ENCODE measurements at places on chromosomes 2 and 18. TPM values are rescaled to one million over a fixed set of nuclear protein-coding genes. Genes with fewer than 3 reads are reported as not detected.

Gene PLA2R1
- polyA plus RNA-seq = 126 TPM

Gene AQP12B
- 0.49 TPM for polyA plus RNA-seq

Gene NRP2
- 70.4 TPM for polyA plus RNA-seq

Gene GKN1
- polyA plus RNA-seq = not detected

Gene GBX2
- 0.51 TPM for polyA plus RNA-seq

Gene KLF7
- 21.0 TPM for polyA plus RNA-seq

Gene ARHGAP25
- 7.7 TPM for polyA plus RNA-seq

Gene AP1S3
- 11.4 TPM for polyA plus RNA-seq

Gene BCL11A
- 11.7 TPM for polyA plus RNA-seq

Gene HTR2B
- 24.1 TPM for polyA plus RNA-seq

Gene POMC
- 7.7 TPM for polyA plus RNA-seq

GRCh38 chr18:24212939-24213338, 74.1 kb downstream of the CABYR start:
- no peak for DNase-seq

- no peak for DNase-seq
These were observed 32.1 kb upstream of the RPL31 start for GRCh38 chr2:100969998-100970397.

GRCh38 chr2:71646028-71646427, 192.7 kb downstream of the DYSF start:
- no peak for DNase-seq

DNA sequence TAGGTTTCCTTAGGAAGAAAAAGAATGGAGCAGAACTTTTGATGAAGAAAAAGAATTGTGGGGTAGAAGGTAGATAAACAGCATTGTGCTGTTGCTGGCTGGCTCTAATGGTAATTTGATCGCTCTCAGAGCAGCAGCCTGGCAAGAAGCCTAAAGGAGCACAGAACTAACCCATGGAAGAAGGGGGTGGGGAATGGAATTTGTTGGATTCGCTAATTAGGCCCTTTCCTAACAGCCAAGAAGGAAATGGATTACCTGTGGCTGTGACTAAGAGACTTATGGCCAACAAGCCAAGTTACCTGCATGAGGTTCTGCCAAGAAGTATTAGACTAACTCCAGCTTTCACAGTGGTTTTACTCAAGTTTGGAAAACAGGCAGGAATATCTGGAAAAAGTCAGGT, 210.6 kb downstream of the IKZF2 start:
- DNase-seq = peak; percentile 37

DNA sequence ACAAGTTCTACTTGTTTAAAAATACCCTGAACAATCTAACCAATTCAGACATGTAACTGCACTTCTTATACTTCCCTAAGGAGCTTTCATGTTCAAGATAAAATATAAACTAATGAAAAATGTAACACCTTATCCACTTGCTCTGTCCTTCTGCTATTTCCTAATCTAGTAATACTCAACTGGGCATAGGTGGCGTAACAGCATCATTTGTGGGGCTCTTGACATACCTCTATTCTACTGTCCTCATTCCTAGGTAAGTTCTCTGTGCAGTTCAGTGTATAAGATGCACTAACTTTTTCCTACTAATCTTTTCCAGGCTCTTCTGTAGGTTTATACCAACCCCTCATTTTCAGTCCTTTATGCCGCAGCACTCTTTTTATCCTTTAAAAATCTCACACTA, 36.7 kb downstream of the PRKD3 start:
- DNase-seq = no peak

DNA sequence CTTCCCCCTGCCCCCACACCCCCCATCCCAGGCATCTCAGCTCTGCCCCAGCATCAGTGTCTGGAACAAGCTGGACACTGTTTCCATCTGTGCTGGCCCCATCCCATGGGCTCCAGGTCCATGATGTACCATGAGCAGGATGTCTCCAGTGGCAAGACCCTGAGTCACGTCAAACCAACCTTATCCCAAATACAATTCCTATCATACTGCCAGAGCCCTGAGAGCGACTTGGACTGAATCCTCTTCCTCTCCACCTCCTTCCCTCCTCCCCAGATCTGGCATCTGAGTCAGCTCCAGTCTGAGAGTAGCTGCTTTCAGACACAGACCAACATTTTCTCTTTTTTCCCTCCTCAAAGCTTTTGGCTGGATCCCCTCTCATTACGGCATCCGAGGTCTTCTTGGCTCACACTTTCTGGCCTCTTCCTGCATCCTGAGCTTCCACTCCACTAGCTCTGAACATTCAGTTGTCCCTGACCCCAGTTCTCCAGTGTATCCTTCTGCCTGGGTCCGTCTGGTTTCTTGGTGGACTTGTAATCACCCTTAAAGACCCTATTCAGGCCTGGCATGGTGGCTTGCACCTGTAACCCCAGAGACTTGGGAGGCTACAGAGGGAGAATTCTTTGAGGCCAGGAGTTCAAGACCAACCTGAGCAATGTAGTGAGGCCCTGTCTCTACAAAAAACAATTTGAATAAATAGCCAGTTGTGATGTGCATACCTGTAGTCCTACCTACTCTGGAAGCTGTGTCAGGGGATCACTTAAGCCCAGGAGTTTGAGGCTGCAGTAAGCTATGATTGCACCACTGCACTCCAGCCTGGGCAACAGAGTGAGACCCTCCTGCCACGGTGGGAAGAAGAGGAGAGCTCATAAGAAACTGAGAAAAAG, 68.3 kb downstream of the ACKR3 start:
- DNase-seq = no peak

DNA sequence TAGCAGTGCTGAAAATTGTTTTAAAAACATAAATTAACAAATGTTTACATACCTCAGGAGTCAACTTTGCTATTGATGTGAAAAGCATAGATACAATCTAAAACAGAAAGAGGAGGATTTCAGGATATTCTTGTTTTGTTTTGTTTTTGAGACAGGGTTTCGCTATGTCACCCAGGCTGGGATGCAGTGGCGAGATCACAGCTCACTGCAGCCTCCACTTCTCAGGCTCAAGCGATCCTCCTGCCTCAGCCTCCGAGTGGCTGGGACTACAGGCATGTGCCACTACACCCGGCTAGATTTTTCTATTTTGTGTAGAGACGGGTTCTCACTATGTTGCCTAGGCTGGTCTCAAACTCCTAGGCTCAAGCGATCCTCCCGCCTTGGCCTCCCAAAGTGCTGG, 60.6 kb downstream of the C2orf74 start:
- DNase-seq = no peak

GRCh38 chr2:48189552-48190228, 283.4 kb upstream of the FBXO11 start:
- no peak for DNase-seq

- no peak for DNase-seq
These were observed 10.8 kb downstream of the AGFG1 start for GRCh38 chr2:227482638-227483340.

GRCh38 chr2:2717406-2717805, 386.3 kb upstream of the MYT1L start:
- no peak for DNase-seq

DNA sequence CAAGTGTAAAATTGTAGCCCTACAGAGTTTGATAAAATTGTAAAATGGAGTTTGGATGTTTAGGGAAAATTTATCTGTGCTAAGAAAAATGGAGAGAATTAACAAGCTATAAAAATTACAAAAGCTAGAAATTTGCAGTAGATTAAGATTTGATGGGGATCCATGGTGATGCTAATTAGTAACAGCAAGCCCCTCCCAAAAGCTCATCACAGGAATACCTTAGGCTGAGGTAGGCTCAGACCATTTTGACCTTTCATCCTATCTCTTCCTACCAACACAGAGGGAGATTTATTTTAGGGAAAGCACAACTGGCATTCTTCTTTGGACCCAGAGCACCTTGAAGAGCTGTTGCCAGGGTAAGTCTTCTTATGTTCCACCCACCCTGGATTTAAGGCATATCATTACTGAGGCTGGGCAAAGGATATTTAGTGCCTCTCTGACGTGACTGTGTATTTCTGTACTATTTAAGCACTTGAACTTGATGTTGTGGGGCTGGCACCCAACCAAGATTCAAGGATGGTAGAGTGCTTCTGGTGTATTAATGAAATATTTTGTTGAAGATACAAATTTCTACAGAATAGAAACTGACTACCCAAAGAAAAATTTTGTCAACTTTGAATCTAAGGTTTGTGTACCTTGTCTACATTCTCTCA, 70.8 kb upstream of the SLC39A10 start:
- DNase-seq = no peak

- DNase-seq = no peak
These were observed 9.9 kb downstream of the PLA2R1 start for GRCh38 chr2:160052531-160052930.

GRCh38 chr18:47883771-47884413, 46.6 kb downstream of the SMAD2 start:
- no peak for DNase-seq

GRCh38 chr2:238895891-238896600, 48.2 kb downstream of the TWIST2 start:
- DNase-seq = no peak

DNA sequence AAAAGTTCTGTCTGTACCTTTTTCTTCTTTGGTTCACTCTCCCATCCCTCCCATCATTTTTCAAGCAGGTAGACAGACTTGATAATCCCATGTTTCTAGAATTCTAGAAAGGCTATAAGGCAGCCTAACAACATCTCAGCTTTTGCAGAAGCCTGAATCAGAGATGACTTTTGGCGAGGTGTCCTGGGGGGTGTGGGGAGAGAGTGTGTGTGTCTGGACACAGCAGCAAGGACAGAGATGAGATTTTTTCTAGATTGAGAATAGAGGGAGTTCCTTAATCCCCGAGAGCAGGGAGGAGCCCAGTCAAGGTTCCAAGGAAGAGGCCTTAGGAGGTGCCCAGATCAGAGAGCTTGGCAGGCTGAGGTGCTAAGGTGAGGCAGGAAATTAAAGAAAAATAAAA, 22.0 kb upstream of the LAPTM4A start:
- DNase-seq = no peak

DNA sequence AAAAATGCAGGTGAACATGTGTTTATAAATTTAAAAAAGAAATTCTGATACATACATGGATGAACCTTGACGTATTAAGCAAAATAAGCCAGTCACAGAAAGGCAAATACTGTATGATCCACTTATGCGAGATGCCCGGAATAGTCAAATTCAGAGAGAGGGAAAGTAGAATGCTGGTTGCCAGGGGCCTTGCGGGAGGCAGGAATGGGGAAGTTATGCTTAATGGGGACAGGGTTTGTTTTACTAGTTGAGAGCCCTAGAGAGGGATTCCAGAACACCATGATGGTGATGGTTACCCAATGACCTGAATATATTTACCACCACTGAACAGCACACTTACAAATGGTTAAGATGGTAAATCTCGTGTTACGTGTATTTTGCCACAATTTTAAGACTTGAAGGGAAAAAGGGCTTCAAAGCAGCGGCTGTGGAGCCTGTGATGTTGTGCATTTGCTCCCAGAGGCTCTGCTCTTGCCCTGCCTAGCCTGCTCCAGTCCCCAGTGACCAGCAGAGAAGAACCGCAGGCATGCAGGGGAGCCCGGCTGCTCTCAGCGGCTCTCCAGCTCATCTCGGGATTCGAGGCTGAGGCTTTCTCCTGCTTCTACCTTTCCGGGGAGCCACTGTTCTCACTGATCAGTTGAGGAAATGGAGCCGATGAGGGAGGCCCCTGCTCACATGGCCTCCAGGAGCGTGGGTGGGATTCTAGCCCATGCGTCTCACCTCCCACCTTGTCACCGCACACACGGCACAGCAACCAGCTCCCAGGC, 51.7 kb upstream of the TFCP2L1 start:
- DNase-seq = no peak

DNA sequence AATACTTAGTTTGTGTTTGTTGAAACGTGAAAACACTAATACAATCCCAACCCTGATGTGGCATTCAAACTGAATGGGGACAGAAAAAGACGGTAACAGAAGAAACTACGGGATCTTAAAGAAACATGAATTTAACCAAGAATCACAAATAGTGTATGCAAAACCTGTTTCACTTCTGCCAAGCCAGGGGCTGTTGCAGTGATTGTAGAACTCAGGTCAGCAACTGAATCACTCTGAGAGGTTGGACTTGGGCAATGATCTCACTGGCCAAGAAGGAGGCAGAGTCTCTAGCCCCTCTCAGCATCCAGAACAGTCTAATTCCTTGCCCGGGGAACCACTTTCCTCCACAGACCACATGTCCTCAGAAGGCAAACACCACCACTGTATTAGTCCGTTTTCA, 54.9 kb upstream of the CRIM1 start:
- DNase-seq = no peak

DNA sequence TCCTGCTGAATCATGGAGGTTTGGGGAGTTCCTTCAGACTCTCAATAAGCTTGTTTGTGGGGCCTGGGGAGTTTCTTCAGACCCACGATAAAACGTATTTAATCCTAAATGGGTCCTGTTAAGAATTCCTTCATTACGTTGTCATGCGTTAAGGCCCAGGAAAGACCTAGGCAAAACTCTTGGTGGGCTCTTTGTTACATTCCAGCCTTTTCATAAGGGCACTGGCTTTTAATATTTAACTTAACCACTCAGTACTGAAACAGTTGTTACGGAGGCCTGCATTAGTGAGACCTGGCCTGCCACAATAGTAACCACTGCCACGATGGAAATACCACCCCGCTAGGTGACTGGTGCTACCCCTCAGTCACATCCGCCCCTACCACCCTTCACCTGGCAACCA, 17.5 kb upstream of the BIN1 start:
- no peak for DNase-seq

DNA sequence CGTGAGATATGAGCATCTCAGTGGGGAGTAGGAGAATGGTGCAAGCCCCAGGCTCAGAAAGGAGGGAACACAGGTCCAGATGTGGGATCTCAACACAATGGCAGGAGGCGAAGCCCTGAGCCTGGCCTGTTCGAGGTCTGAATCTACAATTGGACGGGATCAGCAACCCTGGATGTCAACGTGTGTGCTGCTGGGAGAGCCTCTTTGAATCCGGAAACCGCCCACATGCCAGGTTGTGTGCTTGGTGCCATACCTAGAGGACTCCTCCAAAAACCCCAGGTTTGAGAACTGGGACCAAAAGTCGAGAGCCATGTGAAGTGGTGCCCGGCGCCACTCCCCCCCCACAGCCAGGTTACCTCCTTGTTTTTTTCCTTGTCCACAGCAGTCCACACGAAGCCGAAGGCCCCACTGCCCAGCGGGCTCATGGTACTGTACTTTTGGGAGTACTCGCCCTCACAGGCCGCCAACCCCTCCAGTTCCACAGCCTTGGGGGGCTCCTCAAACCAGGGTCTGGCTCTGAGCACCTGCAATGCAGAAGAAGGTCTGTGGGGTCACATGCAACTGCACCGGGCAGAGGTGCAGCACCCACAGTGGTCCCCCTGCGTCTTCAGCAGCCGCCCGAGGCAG, 20.4 kb upstream of the MTERF4 start:
- no peak for DNase-seq

- no peak for DNase-seq
These were observed 9.3 kb downstream of the YPEL5 start for GRCh38 chr2:30155889-30156658.

- DNase-seq = no peak
These were observed 142.3 kb downstream of the PIGN start for GRCh38 chr18:62044490-62045000.

DNA sequence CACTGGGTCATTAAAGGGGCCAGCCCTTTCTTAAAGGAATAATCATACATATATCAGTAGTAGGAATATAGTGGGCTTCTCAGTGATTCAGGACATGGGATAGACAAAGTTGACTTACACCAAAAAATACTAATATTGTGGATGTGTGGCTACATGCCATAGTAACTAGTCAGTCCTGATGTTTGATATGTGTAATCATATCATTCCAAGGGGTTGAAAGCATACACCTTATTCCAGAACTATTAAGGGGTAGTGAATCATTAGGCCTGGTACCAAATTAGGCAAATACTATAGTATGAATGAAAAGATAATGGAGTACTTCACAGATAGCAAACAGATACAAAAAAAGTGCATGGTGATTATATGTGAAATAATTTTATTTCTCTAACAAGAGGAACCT, 814.9 kb upstream of the NRXN1 start:
- no peak for DNase-seq

Data from left renal cortex interstitium (tissue), 4 donors.